BJ (cell line): ENCODE measurements at places on chromosomes 11 and 22.

DNA sequence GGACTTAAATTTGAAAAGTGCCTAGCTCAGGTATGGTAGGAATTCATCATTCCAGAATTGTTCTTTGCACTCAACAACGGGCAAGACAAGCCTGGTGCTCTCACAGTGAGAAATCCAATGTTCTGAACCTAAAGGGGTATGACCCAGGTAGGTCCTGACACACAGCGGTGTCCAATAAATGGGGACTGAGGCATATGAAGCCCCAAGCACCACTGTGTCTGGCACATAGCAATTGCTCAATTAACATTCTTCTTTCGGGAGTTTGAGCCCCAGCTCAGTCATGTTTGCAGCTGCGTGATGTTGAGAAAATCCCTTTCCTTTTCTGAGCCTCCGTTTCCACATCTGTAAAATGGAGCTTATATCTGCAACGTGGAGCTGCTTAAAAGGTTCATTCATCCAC lies 535.8 kb downstream of the MIAT start:
- no peak for DNase-seq

DNA sequence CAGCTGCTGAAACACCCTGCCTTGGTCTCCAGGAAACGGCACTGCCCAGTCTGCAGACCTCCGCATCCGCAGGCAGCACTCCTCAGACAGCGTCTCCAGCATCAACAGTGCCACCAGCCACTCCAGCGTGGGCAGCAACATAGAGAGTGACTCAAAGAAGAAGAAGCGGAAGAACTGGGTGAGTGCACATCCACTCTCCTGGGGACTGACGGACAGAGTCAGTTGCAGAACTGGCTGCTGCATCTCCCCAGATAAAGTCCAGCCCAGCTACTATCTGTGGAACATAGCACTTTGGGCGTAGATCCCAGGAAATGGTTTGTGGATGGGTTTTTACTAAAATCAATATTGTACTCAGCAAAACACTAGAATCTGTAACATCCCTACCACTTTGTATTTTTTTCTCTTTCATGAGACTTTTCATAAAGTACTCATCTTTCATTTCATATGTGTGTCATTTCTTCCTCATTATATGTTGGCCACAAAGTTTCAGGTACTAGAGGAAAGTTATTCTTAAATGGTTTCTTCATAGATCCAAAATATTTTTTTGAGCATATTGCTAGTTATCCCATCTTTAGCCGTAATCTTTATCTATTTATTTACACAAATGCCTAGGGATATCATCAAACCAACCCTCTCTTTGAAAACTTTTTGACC lies 80.1 kb downstream of the DBX1 start:
- no peak for DNase-seq

- no peak for DNase-seq
Measured at GRCh38 chr22:28817919-28818859, 17.8 kb upstream of the XBP1 start.

GRCh38 chr11:42772886-42773285 lies 538.9 kb upstream of the API5 start:
- no peak for DNase-seq

GRCh38 chr22:26245001-26245400 lies 75.7 kb downstream of the SEZ6L start:
- DNase-seq = no peak

GRCh38 chr11:330694-331357 lies 10.2 kb upstream of the IFITM3 start:
- DNase-seq = no peak

DNA sequence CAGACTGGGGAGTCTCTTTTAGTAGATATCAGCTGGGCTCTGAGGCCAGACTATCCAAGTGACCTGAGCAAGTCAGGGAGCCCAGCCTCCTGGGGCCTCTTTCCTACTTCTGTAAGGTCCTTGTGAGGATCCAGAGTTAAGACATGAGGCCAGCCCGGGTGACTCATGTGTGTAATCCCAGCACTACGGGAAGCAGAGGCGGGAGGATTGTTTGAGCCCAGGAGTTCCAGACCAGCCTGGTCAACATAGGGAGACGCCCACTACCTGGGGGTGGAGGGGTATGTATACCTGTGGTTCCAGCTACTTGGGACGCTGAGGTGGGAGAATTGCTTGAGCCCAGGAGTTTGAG lies 36.9 kb upstream of the POLA2 start:
- DNase-seq = peak; percentile 23

- no peak for DNase-seq
Measured at GRCh38 chr22:36411589-36412258, 24.0 kb upstream of the MYH9 start.

- no peak for DNase-seq
Measured at GRCh38 chr11:59009661-59010060, 70.4 kb downstream of the GLYATL1 start.

- DNase-seq = no peak
Measured at GRCh38 chr22:26017932-26018331, 151.3 kb upstream of the SEZ6L start.

- no peak for DNase-seq
Measured at GRCh38 chr11:11755871-11756270, 85.9 kb upstream of the USP47 start.

DNA sequence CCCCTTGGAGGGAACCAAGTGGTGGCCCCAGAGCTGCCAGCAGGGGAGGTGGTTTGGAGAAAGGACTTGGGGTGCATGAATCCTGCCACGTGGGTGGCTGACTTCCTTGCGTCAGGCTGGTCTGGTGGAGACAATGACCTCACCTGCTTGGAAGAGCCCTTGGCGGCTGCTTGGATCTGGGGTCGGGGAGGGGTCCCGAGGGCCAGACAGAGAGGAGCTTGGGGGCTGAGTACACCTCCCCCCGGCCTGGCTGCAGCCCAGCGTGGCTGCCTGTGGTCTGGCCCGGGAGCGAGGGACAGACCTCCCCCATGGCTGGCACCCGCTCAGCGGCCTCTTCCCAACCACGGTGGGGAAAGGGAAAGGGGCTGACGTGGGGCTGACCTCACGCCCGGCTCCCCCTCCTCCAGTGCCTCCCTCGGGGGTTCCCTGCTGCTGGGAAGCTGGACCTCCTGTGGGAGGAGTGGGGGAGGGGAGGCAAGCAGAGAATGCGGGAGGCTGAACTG lies 13.8 kb downstream of the LIF start:
- no peak for DNase-seq
